ENCODE measurements at places on chromosomes 16 and 17. TPM values are rescaled to one million over a fixed set of nuclear protein-coding genes. Genes with fewer than 3 reads are reported as not detected.

Gene DHRS7C
- not detected for polyA plus RNA-seq

DNA sequence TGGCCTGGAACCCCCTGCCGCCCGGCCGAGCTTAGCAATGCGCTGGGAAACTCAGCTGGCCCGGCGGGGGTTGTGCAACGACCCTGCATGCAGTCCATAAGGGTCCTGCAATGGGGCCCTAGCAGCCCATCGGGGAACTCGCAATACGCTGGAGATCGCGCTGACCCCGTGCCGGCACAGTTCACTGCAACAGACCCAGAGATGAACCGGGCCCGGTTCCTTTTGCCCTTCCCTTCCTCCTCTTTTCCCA is 375 bp downstream of the SLC25A11 start:
- no peaks in the 10 kb centered on the region for H3K27me3 ChIP-seq
- H3K4me3 ChIP-seq = peak overlapping the region; percentile 68
- peaks cover 38% of the 10 kb centered on the region for H3K36me3 ChIP-seq
- DNase-seq = no peak
- peak overlapping the region; percentile 71 for H3K27ac ChIP-seq
- H3K4me1 ChIP-seq = peaks cover 9% of the 10 kb centered on the region

Gene CDH1
- polyA plus RNA-seq = not detected

GRCh38 chr17:10879190-10879836 is 41.4 kb upstream of the PIRT start:
- no peak overlapping the region for H3K4me3 ChIP-seq
- H3K27me3 ChIP-seq = no peaks in the 10 kb centered on the region
- H3K36me3 ChIP-seq = no peaks in the 10 kb centered on the region
- no peak overlapping the region for H3K27ac ChIP-seq
- H3K4me1 ChIP-seq = no peaks in the 10 kb centered on the region
- DNase-seq = no peak

- no peaks in the 10 kb centered on the region for H3K27me3 ChIP-seq
- H3K36me3 ChIP-seq = no peaks in the 10 kb centered on the region
- DNase-seq = no peak
- no peak overlapping the region for H3K27ac ChIP-seq
- H3K4me1 ChIP-seq = no peaks in the 10 kb centered on the region
- no peak overlapping the region for H3K4me3 ChIP-seq
These were observed 607.2 kb downstream of the WWOX start for GRCh38 chr16:78706637-78707036.

GRCh38 chr17:62705778-62706597 is 78.5 kb downstream of the MRC2 start:
- peaks cover 21% of the 10 kb centered on the region for H3K4me1 ChIP-seq
- no peaks in the 10 kb centered on the region for H3K36me3 ChIP-seq
- no peaks in the 10 kb centered on the region for H3K27me3 ChIP-seq
- peak; percentile 47 for DNase-seq
- peak overlapping the region; percentile 81 for H3K4me3 ChIP-seq

- no peaks in the 10 kb centered on the region for H3K4me1 ChIP-seq
- H3K27ac ChIP-seq = no peak overlapping the region
These were observed 14.7 kb downstream of the CACNG3 start for GRCh38 chr16:24270721-24271442.

GRCh38 chr17:45929344-45929743 is 35.0 kb downstream of the MAPT start:
- no peaks in the 10 kb centered on the region for H3K4me1 ChIP-seq
- H3K27me3 ChIP-seq = peaks cover 9% of the 10 kb centered on the region
- H3K36me3 ChIP-seq = no peaks in the 10 kb centered on the region

DNA sequence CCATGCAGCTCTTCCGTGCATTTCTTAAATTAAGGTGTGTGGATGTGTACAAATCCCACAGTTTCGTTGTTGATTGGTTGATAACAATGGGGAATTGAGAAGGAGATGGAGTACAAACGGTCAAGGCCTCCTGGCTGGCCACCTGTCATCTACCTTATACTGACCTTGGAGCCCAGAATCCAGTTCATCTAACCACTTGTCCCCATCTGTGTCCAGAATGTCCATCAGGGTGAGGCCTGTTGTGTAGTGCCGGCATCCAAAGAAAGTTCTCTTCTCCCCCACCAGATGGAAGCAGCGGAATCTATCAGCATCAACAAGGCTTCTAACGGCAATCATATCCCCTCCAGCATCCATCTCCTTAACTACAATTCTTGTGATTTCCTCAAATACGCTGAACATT is 1.5 kb downstream of the GSDMB start:
- no peaks in the 10 kb centered on the region for H3K4me1 ChIP-seq
- H3K36me3 ChIP-seq = peaks cover 28% of the 10 kb centered on the region
- no peak overlapping the region for H3K4me3 ChIP-seq
- H3K27ac ChIP-seq = no peak overlapping the region
- H3K27me3 ChIP-seq = no peaks in the 10 kb centered on the region
- peak; percentile 26 for DNase-seq
